ENCODE measurements at places on chromosomes 3 and 15.

DNA sequence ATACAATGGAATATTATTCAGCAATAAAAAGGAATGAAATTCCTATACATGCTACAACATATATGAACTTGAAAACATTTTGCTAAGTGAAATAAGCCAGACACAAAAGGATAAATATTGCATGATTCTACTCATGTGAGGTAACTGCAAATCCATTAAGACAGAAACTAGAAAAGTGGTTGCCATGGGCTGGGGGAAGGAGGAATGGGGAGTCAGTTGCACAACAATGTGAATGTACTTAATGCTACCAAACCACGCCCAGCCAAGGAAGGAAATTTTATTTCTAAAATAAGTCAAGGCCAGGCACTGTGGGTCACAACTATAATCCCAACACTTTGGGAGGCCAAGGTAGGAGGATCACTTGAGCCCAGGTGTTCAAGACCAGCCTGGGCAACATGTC lies 9.8 kb upstream of the GMPPB start:
- DNase-seq: no peak

DNA sequence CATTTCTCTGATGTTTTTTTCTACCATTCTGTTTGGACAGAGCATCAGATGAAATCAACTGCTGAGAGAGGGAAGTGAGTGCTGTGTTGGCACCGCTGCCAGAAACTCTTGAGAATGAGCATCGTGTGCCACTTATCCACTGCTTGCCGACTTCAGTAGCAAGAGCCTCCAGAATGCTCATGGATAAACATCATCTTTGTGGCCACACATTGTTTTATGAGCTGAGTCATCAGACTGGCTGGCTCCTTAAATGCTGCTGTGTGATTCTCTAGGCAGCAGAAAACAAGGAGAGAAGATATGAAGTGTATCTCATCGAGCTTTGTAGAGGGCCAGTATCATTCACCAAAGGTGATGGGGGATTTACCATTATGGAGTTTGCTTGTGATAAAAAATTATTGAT lies 3.4 kb upstream of the DOCK3 start:
- DNase-seq: no peak

- no peak for DNase-seq
Measured at GRCh38 chr3:171548917-171549316, 88.7 kb upstream of the TNIK start.

GRCh38 chr3:36562945-36563344 lies 182.6 kb downstream of the STAC start:
- DNase-seq: no peak

DNA sequence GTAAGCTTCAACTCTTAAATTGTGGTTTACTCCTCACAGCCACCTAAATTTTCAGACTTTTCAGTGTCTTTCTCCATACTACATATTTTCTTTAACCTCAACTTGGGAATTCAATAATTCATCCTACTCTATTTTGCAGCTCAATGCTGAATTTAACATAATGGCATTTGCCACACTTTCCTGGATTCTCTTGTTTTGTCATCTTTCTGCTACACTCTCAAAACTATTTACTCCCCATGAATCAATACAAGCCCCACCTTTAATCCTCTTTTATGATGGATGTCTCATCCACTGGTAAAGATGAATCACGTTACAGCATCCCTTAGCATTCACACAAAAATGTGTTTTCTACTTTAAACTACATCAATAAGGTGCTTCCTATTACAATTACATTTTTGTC lies 19.6 kb upstream of the CHMP2B start:
- DNase-seq: no peak

DNA sequence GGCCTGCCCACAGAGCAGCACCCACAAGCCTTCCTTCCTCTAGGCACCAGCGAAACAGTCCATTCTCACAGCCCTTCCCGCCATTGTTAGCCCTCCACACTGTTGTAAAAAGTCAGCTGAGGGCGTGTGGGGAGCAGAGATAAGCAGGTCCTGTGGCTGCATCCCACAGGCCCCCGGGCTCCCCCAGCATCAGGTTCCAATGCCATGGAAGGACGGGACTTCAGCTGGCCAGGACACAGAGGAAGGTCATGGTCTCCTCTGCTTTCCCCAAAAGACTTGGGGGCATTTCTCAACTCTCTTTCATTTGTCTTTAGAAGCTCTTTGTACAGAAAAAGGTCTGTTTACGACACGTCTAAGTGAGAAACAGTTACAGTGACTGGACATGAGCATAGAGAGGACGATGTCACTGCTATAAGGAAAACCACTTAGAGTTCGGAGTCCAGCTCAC lies 85.2 kb upstream of the HERC1 start:
- DNase-seq: no peak

- peak; percentile 51 for DNase-seq
Measured at GRCh38 chr15:64596701-64597476, 136.5 kb downstream of the ZNF609 start.

DNA sequence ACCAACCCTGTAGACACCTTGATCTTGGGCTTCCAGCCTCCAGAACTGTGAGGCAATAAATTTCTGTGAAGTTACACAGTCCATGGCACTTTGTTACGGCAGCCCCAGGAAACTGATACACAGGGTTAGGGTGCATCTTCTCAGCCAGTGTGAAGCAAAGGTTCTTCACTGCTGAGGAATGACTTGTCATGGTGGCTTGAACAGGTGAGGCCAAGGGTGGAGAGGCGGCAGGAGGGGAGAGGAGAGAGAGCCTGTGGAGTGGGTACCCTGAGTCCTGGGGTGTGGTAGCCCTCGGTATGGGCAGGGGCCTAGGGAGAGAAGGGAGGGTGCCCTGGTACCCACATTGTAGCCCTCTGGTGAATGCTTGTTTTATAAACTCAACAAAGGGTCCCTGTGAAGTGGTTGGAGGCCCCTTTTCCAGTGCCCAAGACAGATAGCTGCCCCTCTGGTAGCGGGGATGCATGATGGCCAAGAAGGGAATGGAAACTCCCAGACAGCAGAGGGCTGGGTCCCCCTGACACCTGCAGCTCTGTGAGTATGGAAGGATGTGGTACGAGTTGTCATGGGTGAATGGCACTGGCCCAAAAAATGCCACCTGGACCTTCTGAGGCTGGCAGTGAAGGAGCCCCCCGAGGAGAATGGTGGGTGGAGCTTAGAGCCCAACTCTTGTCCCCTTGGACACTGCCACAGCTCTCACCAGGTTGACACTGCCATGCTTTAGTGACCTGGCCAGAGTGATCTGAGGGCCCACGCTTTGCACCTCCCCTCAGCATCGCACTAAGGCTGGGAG lies 49.6 kb downstream of the SPSB4 start:
- no peak for DNase-seq

DNA sequence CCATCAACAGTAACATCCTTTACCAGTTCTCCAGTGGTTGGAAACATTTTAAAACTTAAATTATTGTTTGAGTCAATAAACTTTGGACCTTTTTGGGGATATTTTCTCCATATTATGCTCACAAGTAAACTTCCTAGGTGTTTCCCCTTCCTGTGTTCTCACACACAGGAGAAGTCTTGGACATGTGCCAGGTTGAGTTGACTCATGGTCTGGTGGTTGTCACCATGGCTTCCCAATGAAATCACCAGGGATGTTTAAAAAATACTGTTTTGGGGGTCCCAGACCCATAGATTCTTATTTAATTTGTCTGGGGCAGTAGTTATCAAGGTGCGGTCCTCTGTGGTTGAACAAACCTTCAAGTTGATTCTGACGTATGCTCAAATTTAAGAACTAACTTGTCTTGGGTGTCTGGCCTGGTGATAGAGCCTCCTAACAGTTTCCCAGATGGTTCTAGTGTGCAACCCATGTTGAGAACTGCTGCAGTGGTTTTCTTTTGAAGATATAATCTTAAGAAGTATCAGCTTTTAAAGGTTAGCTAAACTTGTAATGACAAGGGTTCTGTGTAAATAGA lies 291.8 kb downstream of the EDEM1 start:
- DNase-seq: no peak

GRCh38 chr3:178437236-178437635 lies 99.0 kb upstream of the KCNMB2 start:
- DNase-seq: no peak

DNA sequence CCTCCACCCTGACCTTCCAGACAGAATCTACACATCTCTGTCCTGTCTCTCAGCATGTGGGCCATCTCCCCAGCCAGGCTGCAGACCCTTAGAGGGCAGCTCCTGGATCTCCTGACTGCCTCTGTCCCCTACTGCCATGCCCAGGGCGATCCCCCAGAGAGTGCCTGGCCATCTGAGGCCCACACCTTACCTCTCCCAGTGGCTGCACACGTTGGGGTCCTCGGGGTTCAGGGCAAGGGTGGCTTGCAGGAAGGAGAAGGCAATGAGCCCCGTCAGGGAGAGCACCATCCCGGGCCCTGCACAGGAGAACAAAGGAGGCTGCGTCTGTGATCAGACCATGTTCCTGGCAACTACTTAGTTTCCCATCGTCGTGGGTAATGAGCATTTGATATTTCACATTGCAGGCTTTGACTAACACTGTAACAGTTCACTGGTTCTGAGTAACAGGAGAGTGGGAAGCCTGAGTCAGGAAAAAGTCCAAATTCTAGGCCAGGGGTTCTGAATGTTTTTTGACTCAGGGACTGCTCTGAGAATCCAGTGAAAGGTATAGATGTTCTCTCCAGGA lies 125.4 kb downstream of the MEGF11 start:
- no peak for DNase-seq

DNA sequence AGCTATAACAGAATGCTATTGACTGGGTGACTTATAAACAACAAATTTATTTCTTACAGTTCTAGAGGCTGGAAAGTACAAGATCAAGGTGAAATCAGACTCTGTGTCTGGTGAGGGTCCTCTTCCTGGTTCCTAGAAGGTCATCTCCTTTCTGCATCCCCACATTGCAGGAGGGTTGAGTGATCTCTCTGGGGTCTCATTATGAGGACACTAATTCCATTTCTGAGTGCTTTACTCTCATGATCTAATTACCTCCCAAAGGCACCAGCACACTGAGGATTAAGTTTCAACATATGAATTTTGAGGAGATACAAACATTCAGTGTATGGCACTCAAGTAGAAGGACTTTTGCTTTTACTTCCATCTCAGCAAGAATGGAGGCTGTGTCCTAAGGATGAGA lies 534.1 kb upstream of the KCNMB2 start:
- no peak for DNase-seq

DNA sequence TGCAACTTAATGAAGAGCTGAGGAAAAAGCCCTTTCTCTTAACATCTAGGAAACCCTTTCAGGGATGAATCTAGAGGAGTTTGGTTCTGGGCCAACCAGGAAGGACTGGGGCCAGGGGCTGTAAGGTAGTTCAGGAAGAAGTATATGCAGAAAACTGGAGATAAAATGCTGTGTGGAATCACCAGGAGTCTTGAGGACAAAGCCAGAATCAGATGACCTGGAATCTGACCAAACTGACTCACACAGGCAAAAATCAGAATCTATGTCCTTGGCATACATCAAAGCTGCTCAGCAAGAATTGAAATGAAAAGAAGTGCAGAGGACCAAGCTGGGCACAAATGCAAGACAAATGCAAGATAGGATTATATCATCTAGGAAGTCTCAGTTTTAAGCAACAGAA lies 59.4 kb upstream of the ATP2C1 start:
- DNase-seq: no peak

GRCh38 chr15:43981576-43981975 lies 154.8 kb downstream of the WDR76 start:
- no peak for DNase-seq

DNA sequence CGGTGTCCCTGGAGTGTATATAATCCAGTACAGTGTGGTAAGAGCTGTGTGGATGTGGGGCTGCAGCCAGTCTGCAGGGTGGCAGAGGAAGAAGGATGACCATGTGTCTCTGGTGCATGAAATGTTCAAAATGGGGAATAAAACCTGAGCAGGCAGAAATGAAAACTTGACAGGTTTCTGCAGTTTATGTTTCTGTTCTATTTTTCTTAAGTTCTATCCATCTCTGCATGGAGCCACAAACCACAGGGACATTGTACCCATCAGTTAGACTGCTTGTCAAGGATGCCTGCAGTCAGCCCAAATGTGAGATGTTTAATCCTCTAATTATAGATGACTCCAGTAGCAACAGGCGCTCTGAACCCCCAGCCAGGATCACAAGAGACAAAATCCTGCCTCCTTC lies 216.7 kb downstream of the IL20RB start:
- no peak for DNase-seq

GRCh38 chr15:98718426-98719136 lies 70.2 kb downstream of the IGF1R start:
- DNase-seq: no peak

DNA sequence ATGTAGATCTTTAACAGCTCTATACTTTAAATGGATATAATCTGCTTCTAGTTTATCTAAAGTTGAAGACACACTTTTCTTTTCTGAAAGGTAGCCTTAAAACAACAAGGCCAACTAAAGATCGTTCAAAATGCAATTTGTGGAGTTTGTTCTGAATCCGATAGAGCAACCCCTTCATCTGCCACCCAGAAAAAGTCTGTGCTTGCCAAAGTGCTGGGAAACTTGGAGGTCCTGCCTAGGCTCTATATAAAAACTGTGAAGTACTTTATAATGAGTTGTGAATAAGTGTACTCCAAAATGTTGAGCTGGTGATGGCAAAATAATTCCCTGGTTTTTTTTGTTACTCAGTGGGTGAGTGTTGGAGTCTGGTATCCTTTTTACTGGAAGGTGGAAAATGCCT lies 12.5 kb downstream of the GLDN start:
- DNase-seq: no peak

DNA sequence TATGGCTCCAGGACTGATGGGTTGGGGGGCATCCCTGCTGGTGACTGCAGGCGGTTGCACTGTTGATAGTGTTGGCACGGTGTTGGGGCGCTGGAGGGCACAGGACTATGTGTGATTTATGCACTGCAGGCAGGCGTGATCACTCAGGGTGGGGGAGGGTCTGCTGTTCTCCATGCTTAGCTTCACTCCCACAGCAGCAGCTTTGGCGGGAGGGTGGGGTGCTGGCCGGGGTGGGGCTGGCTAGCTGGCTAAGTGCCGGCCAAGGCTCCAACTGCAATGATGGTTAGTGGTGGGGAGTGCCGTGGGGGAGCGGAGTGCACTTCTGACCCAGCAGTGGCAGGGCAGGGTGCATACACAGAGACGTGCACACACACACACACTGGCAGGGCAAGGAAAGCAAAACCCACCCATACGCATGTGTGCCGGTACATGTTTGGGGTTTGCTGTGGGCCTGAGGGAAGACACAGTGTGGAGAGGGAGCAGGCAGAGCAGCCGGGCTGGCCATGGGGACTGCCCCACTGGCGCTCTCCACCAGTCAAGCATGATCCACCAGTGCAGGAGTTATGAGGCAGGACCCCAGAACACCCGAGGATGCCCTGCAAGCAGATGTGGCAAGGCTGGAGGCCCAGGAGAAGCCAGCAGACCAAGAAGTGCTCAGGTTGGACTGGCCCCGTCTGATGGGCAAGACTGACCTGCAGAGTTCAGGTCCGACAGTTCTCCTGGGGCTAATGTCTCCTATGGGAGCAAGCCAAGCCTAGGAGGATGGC lies 16.5 kb upstream of the FGF7 start:
- DNase-seq: no peak
